T-helper 17 cell (primary cell): ENCODE measurements at places on chromosomes 3 and 15.
A peak's percentile ranks its signal among the peaks of the same experiment; 100 is the strongest.

GRCh38 chr3:39128951-39129350 lies 21.5 kb downstream of the TTC21A start:
- no peak for DNase-seq

GRCh38 chr15:96416218-96416933 lies 85.9 kb downstream of the NR2F2 start:
- DNase-seq, result no peak

DNA sequence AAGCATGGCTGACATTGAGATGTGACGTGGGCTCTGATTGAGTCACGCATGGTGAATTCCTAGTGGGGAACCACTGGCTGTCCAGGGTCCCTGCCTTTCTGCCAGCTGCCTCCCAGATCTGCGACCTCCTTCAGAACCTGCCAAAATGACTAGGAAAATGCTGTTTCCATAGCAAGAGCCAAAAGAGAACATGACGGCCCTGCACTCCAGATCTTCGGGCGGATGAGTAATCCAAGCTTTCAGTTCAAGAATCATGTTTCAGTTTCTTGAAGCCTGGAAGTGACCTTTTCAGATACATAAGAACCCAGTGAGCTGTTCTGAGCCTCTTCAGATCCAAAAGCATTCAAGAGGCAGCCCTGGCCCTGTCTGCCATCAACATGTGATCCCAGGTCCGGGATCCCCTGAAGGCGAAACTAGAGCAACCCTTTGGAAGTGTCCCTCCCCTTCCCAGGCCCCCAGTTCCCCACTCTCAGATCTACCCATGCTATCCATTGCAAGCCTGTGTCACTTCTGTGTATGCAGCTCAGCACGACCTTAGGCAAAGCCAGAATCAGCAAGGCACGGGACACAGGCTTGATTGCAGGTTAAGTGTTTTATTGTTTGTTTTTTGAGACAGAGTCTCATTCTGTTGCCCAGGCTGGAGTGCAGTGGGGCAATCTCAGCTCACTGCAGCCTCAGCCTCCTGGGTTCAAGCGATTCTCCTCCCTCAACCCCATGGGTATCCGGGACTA lies 19.7 kb downstream of the ANKRD63 start:
- DNase-seq, result no peak

- peak; percentile 48 for DNase-seq
Observed at GRCh38 chr15:76147906-76148570, 88.3 kb downstream of the TMEM266 start.

- DNase-seq, result no peak
Observed at GRCh38 chr15:78317145-78317836, 17.9 kb upstream of the SKIC8 start.

GRCh38 chr3:138079901-138080300 lies 35.5 kb downstream of the DZIP1L start:
- no peak for DNase-seq

- DNase-seq, result no peak
Observed at GRCh38 chr15:31031471-31032067, 40.1 kb upstream of the MTMR10 start.

- DNase-seq, result no peak
Observed at GRCh38 chr15:71810256-71811035, at the start of gene NR2E3. NR2E3 (plus strand) TSS chr15:71810554; CDS start chr15:71810744, 190 bp downstream.

DNA sequence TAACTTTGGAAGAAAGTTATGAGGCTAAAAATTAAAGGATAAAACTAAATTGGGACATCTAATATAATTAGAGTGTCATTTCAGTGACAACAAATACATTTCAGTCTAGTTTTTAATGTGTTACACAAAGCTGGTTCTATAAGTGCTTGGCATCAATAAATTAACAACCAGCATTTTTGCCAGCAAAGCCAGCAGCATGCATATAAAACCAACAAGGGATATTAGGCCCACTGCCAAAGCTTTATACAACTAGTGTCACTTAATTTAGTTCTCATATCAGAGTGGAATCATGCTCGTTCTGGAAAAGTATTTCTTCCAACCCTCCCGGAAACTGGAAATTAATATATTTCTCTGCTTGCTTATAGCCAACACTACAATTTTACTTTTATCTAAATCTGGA lies 88.8 kb downstream of the THBS1 start:
- no peak for DNase-seq

DNA sequence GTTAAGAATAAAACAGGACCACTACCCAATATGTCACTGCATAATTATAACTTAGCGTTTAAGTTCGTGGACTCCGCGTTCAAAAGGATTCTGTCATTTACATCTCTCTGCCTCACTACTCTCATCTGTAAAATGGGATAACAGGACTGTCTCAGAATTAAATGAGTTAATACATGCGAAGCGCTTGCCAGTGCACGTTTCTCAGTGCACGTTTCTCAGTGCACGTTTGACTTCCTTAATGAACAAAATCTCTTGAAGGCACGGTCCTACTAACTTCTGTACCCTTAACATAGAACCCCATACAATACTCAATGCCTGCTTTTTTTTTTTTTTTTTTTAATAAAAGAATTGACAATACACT lies 499 bp downstream of the RABL3 start:
- DNase-seq, result no peak

- no peak for DNase-seq
Observed at GRCh38 chr3:134609821-134610431, 40.9 kb downstream of the KY start.

GRCh38 chr3:42871592-42872196 lies 4.0 kb downstream of the CYP8B1 start:
- no peak for DNase-seq

DNA sequence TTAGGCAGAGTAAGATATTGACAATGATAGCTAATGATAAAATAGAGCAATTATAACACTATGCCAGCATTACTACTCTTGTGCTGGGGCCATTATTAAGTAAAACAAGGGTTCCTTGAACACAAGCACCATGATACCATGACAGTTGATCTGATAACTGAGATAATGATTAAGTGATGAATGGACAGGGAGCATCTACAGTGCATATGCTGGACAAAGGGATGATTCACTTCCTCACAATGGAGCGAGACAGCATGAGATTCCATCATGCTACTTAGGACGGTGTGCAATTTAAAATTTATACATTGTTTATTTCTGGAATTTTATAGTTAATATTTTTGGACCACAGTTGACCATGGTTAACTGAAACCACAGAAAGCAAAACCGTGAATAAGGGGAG lies 156.6 kb downstream of the FHIT start:
- no peak for DNase-seq

- no peak for DNase-seq
Observed at GRCh38 chr3:16240229-16241023, 24.3 kb downstream of the DPH3 start.

- DNase-seq, result no peak
Observed at GRCh38 chr15:38068626-38069391, 134.4 kb downstream of the TMCO5A start.

DNA sequence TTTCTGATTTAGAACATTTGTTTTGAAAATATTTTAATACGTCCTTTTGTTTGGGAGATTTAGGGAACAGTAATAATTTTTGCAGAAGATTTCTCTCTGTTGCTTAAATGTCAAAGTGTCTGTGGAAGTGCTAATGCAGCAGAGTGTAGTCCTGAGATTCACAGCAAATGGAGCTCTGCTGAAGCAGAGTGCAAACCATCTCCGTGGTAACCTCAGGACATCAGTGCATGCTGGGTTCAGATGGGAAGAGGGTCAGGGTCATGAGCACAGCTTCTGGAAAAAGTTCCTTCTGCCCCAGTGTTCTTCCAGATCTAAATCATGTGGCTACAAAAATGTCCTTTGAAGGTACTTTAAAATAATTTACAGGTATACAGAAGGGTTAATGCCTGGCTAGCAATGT lies 39.9 kb upstream of the SLC9A9 start:
- no peak for DNase-seq

- DNase-seq, result no peak
Observed at GRCh38 chr3:58238830-58239229, 1.2 kb downstream of the ABHD6 start.

DNA sequence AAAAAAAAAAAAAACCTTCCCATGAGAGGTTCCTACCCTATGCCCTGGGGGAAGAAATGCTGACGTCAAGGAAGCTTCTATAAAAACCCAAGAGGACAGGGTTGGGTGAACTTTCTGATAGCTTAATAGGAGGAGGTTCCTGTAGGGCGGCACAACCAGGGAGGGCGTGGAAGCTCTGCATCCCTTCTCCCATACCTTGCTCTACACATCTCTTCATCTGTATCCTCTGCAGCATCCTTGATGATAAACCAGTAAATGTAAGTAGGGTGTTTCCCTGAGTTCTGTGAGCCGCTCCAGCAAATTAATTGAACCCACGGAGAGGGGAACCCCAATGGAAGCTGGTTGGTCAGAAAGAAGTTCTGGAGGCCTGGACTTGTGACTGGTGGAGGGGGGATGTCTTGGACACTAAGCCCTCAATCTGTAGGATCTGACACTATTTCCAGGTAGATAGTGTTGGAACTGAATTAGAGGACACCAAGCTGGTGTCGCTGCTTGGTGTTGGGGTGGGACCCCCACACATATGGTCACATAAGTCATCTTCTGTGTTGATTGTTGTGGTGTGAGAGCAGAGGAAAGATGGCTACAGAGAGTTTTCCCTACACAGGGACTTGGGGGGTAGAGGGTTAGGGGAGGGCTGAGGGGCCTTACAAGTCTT lies 91.5 kb downstream of the ST6GAL1 start:
- no peak for DNase-seq

DNA sequence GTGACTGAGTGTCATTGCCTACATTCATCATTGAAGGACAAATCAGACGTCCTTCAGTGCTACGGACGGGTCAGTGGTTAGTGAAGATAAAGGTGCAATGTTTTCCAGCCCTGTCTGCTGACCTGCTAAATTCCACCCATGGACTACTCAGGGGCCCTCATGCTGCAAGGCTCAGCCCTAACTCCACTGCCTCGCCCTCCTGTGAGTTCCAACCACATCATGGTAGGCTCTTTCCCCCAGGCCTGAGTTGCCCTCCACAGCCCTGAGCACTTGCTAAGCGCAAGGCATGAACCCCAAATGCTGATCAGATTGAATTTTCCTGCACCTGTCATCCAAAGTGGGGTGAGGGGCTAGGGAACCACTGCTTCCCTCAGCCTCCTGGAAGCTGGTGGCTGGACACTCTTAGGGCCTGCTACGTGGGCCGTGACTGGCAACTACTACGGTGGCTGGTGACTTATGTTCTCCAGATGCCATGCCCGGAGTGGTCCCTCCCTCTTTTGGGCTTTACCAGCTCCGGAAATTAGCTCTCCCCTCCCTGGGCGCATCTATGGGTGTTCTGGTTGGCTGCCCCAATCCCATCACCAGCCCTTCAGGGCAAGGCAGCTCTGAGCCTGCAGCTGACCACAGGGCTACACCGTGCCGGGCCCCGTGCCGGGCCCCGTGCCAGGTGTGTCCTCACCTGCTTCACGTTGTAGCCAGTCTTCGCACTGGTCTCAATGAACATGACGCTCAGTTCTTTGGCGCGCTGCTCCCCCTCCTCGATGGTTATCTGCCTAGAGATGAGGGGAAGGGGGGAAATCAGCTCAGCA lies 32.1 kb downstream of the SRPRB start:
- DNase-seq, result no peak

- DNase-seq, result no peak
Observed at GRCh38 chr3:29854821-29855220, 574.0 kb downstream of the RBMS3 start.
